ENCODE measurements at places on chromosomes 16 and 17. TPM values are rescaled to one million over a fixed set of nuclear protein-coding genes. Genes with fewer than 3 reads are reported as not detected.
A peak's percentile ranks its signal among the peaks of the same experiment; 100 is the strongest.

Gene SPNS3
- total RNA-seq = not detected

Gene C16orf96
- total RNA-seq = 3.6 TPM

Gene CLEC3A
- total RNA-seq = not detected

Gene TBC1D3E
- total RNA-seq = 4.9 TPM

Gene IGFALS
- 1.2 TPM for total RNA-seq

DNA sequence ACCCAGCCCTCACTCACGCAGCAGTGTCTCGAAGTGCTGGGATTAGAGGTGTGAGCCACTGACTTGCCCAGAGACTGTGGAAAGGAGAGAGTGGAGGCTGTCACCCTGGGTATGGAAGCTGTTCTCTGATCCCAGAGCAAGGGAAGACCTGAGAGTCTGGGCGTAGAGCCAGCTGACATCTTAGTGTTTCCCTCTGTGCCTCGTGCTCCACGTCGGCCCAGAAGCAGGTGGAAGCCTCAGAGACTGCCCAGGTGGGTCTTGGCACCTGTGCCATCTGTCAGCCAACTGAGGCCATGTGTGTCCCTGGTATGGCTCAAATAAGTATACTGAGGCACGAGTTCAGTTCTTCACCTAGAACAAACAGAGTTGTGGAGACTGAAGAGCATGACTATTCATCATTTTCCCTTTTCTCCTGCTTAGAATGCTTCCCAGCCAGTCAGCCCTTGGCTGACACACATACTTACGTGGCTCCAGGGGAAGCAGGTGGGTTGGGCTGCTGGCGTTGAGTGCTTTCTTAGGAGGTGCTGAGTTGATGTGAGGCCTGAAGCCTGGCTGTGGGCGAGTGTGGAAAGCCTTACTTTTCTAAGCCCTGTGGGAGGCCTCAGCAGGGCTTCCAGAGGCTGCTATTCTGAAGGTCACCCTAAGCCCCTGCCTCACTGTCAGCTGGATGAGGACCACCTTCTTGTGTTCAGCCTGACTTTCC is 8.1 kb downstream of the CTRL start:
- peak; percentile 67 for DNase-seq

- no peak for DNase-seq
Measured at GRCh38 chr16:47043970-47044684, 70.7 kb upstream of the DNAJA2 start.

DNA sequence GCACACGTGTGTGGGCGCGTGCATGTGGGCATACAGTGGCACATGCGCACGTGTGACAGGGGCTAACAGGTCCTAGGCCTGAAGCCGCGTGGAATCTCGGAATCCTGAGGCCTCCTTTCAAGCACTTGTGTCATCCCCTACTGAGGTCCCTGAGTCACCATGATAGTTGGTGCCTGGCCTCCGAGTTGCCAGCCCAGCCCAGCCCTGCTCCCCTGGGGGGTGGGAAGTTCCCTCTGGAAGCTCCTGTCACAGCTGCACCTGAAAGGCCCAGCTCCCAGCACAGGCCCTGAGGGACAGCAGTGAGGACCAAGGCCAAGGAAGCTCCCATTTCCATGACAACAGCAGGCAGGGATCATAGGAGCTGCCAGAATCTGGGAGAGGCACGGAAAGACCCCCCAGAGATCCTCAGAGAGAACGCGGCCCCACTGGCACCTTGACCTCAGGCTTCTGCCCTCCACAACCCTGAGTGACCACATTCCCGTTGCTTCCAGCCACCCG is 35.4 kb upstream of the ENPP7 start:
- DNase-seq = no peak

DNA sequence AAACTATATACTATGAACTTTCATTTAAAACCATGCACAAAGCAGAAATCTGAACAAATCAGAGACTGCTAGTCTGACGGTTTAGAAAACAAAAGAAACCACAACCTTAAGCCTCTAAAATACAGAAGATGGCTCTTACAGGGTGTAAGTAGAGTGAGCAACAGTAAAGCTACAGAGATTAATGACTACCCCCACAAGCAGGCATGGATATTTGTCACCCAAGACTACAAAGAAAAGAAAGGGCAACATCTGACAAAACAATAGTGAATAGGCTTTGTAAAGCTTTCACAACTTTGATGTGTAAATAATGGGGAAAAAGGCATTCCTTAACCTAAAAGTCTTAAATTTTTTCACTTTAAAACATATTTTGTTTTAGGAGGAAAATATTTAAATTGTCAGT is 75.0 kb downstream of the SPAG9 start:
- DNase-seq = no peak

- peak; percentile 71 for DNase-seq
Measured at GRCh38 chr17:1104222-1104621, 75.6 kb downstream of the ABR start.

DNA sequence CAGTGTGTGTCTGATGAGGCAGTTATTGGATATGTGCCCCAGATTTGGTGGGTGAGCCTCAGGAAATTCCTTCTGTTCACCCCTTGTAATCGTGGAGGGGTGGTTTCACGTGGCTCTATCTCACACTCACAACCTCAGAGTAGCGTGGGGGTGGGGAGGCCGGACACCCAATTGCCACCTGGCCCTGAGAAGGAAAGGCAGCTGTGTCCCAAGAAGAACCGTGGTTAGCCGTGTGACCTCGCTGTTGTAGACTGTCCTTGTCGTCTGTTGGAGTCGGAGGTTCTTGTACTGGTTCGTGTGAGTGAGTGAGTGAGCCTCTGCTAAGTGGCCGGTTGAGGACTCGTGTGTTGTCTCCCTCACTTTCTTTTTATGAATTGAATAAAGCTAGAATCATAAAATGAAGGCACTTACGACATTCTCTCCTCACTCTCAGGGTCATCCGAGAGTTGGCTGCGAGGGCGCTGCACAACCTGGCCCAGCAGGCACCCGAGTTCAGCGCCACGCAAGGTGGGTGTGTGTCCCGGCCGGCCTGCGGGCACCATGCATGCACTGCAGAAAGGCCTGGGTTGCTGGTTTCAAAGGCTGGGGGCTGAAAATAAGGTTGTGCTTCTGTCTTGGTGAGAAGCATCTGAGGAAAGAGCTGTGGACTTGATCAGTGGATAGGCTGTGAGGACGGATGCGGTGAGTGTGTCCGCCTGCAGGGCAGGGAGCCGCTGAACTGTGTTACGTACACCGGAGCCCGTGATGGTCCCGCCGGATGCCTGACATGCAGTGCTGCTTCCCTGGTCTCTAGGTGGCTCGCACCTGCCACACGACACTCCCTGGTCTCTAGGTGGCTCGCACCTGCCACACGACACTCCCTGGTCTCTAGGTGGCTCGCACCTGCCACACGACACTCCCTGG is 63.4 kb upstream of the ZNF750 start:
- no peak for DNase-seq

GRCh38 chr17:82655038-82655479 is 6.8 kb upstream of the WDR45B start:
- no peak for DNase-seq

DNA sequence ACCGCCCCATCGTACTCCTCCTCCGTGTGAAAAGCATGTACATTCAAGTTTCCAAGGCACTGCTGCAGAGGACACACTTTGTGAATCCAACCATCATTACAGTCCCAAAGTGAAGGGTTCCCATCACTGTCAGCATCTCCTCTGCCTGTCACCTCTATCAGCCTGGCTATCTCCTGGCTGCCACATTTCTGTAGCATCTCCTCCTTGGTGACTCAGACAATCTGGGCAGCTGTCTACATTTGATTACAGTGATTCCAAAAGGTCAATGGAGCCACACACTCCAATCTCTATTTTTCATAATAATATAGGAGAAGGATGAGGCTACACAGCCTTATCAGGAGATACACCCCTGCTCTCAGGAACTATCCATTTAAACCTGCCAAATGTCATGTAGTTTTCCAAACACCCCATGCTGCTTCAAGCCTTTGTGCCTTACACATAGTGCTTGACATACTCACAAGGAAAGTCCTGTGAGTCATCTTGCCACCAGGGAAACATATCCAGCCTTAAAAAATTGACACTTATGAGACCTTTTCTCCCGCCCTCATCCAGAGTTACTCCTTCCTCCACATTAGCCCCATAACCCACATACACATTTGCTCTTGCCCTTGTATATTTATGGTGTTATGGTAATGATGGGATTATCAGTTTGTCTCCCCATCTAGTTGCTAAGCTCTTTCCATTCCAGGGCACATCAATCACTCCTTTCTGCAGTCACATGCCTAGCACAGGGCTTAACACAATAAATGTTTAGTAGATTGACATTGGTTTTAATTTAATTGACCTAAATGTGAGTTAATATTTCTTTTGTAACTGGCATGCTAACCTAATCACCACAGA is 250.1 kb upstream of the CDH5 start:
- DNase-seq = peak; percentile 25

DNA sequence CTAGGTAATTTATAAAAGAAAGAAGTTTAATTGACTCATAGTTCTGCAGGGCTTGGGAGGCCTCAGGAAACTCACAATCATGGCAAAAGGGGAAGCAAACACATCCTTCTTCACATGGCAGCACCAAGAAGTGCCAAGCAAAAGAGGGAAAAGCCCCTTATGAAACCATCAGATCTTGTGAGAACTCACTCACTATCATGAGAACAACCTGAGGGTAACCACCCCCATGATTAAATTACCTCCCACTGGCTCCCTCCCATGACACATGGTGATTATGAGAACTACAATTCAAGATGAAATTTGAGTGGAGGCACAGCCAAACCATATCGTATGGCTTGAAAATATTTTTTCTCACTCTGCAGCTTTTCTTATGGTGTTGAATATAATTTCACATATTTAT is 151.7 kb downstream of the ANKFN1 start:
- DNase-seq = no peak

DNA sequence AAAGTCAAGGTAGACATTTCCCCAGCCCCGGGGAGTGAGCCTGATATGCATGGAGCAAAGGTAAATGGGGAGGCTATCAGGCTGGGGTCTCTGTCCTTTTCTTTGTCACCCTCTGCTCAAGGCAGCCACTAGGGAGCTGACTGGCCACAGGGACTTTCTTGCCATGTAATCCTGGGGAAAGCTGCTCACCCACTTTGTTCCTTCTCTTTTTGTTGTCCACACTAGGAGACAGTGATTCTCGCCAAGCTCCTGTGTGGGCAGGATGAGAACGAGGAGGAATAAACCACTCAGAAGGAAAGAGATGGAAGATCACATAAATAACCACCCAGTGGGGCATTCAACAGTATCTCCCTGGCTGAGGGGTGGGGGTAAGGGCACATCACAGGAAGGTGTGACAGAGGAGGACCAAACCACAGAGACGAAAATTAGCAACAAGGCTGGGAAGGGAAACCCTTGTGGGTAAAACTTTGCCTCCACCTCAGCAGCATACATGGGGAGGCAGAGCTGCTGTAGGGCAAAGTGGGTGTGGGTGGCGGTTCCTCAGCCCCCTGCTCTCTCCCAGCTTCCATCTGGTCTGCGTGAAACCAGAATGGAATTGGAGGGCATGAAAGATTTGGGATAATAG is 26.2 kb upstream of the CCL1 start:
- DNase-seq = no peak

DNA sequence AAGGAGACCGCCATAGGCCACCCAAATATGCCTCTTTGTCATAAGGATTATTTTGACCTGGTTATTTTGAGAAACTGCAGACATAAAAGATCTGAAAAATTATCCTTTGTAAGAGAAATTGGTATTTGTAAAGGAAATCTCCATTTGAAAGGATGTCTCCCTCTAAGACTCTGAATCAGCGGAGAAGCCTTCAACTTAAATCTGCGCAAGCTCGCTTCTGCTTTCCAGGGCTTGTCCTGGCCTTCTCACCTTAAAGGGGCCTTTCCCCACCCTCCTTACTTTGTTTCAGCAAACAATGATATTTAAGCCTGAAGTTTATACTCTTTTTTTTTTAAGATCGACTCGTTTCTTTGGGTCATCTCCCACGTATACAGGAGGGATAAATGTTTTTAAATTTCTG is 34.5 kb downstream of the HSBP1 start:
- no peak for DNase-seq

GRCh38 chr17:48722915-48723422 is at the start of gene PRAC2:
Gene PRAC2, plus strand, starts transcription at chr17:48723185. Its CDS starts 1,226 bp downstream, at chr17:48724411.
- DNase-seq = no peak

GRCh38 chr16:21283521-21284289 is 5.6 kb upstream of the CRYM start:
- DNase-seq = peak; percentile 86

- no peak for DNase-seq
Measured at GRCh38 chr16:88686062-88686438, 257 bp downstream of the SNAI3 start.

GRCh38 chr17:8144401-8145231 is 7.6 kb downstream of the PER1 start:
- no peak for DNase-seq

DNA sequence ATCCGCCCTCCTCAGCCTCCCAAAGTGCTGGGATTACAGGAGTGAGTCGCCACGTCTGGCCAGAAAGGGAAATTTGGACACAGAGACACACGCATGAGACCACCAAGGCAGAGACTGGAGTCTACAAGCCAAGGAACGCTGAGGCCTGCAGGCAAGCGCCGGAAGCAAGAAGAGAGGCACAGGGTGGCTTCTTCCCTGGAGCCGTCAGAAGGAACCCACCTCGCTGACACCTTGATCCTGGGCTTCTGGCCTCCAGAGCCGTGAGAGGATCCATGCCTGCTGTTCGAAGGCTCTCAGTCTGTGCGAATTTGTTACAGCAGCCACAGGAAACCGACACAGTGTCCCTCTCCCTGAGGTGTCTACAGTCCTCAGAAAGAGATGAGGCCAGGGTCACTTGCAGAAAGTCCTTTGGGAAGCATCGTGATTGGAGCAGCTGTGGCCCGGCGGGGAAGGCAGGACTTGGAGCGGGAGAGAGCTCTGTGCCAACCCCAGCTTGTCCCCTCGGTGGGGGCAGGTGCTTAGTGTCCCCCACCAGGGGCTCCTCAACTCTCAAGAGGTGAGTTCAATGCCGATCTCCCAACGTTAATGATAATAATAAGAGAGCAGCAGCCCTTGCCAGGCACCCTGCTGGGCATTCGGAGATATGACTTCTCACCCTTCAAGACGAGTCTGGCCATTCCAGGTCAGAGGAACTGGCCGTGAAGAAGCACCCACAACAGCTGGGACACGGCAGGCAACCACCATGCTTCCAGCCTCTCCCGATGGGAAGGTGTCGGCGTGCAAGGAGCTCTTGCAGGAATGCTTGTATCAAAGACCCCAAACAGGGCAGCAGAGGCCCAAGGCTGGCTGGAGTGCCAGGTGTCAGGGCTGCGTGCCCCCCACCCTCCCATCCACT is 68.4 kb upstream of the TNRC6C start:
- no peak for DNase-seq

DNA sequence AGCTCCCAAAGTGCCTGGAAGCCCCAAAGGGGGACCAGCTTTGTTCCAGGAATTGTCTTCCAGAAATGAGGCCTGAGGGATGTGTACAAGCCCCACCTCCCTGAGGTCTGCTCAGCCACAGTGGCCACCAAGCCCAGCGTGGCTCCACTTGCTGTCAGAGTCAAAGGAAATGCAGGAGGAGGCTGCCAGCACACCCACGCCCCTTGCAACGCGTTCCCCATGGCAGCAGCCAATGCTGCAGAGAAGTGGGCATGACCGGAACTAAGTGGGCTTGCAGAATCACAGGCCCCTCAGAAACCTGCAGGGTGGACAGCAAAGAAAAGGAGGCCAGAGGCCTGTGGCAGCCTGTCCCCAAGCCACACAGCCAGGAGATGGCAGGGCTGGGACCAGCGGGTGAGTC is 320.8 kb downstream of the FOXL1 start:
- no peak for DNase-seq
